CD4-positive, alpha-beta T cell treated with Interleukin-15 for 4 hours (primary cell): ENCODE measurements at places on chromosomes 5 and 9.

- no peak for DNase-seq
Measured at GRCh38 chr9:34570376-34570775, 19.1 kb downstream of the CNTFR start.

- no peak for DNase-seq
Measured at GRCh38 chr9:136981588-136982231, 1.1 kb upstream of the LCNL1 start.

GRCh38 chr5:180782748-180783147 lies 19.9 kb downstream of the MGAT1 start:
- no peak for DNase-seq

DNA sequence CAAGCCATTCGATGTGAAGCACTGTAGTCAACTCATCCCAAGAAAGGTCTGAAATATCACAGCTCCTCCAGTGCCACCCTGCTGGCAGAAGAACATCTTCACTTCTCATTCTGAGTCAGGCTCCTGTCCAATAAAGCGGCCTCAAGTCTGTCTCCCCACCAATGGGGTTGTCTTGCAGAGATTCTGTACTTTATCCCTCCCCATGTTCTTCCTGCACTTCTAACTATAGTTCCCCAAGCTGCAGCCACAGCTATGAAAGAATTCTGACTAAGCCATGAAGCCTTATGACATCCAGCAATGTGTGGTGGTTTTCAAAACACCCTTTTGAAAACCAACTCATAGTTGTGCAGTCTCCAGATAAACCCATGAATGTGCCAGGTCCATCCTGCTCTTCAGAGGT lies 6.8 kb downstream of the MACROH2A1 start:
- no peak for DNase-seq
